ENCODE measurements at places on chromosomes 4 and X.

DNA sequence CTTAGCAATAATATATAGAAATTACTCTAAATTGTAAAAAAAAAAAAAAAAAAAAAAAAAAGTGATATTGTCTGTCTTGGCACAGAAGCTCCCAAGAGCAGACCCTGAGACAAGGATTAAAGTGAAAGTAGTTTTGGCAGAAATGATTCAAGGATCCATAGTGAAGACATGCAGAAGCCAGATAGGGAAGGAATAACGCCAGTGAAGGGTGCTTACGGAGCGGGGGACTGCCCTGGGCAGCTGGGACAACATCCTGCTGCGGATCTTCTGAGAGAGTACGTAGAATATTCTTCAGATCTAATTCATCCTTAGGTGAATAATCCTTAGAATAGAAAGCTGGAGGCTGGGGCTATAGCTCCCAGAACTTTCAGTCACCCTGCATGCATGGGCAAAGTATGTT is 39.8 kb downstream of the ARHGAP24 start:
- DNase-seq: no peak

DNA sequence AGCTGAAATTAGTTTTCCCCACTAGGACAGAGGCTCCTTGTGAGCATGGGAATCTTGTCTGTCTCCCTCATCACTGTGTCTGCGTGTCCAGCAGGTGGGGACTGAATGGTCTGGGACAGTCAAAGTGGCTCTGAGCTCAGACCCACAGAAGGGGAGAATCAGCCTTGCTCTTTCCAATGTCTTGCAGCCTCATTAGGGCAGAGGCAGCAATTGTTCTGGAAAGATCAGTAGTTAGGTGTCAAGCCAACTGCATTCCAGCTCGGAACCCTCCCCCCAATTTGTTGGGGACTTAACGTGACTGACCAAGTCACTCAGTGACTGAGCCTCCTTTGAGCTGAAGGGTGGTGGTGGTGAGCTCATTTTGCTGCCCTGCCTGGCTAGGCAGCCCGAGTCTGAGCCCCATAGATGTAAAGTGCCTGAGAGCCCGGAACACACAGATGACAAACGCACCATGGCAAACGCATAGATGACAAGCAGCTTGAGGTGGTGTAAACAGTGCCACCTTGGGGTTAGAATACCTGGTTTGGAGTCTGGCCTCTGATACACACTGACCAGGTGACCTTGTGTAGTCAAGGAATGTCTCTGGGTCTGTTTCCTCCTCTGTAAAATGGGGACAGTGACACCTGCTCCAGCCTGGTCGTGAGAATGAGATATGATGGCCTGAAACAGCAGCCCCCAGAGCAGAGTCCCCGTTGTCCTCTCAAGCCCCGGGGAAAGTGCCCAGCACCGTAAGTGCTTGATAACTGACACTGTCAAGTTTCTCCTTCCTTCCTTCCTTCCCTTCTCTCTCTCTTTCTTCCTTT is 2.7 kb upstream of the SORCS2 start:
- DNase-seq: no peak

GRCh38 chrX:38638952-38639529 is 77.7 kb downstream of the TSPAN7 start:
- DNase-seq: no peak

GRCh38 chrX:107708762-107709161 is 66.8 kb downstream of the TSC22D3 start:
- DNase-seq: no peak

GRCh38 chr4:127788517-127788916 is 6.4 kb downstream of the HSPA4L start:
- DNase-seq: no peak

DNA sequence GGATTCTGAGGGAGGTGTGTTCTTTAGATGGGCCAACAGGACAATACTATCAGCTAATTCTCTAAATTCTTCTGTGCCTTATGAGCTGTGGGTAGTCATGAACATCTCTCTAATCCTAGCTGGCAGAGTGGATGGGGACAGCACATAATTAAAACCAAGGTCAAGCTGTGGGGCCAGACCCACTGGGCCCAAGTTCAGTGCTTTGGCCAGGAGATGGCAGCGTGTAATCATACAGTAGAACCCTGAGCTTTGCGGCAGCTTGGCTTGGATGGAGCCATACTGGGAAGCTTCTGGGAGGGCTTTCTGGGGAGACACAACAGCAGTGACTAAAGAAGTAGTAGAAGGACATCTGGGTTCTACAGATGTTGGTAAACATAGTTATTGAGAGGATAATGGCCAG is 140.3 kb upstream of the CXCL13 start:
- peak; percentile 8 for DNase-seq

- no peak for DNase-seq
These were observed 210.4 kb downstream of the PAPSS1 start for GRCh38 chr4:107509615-107510014.
